Umbilical cord (tissue), 2 donors: ENCODE measurements at places on chromosomes 4 and X. TPM values are rescaled to one million over a fixed set of nuclear protein-coding genes. Genes with fewer than 3 reads are reported as not detected.

GRCh38 chr4:6227412-6228157 is 27.2 kb upstream of the JAKMIP1 start:
- no peak for DNase-seq

- DNase-seq: no peak
Measured at GRCh38 chr4:37001688-37002436, 242.7 kb upstream of the NWD2 start.

DNA sequence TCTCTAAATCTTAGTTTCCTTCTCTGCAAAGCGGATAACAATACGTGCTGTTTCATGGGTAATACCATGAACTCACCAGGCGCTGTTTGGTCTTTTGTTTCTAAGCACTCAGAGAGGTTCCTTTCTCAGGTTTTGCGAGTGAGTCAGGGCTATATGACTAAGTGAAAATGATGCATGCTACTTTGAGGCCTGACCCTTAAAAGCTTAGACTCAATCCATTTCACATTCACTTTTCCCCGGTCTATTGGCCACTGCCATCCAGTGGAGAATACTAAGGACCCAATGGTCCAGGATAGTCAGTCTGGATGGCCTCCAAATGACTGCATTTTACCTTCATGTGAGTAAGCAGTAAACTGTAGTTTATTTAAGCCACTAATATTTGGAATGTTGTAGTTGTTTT is 400.8 kb upstream of the SLIT2 start:
- DNase-seq: no peak

The FDCSP gene
- 5.3 TPM for total RNA-seq

The DCLK2 gene
- 8.9 TPM for total RNA-seq

The PABPC1L2A gene
- not detected for total RNA-seq

The GRIA2 gene
- 4.1 TPM for total RNA-seq

The FRMD7 gene
- total RNA-seq: 0.48 TPM

- DNase-seq: no peak
Measured at GRCh38 chrX:103756736-103757135, 19.9 kb upstream of the PLP1 start.

The AKAP4 gene
- total RNA-seq: 0.24 TPM

The MAML3 gene
- 5.8 TPM for total RNA-seq

GRCh38 chrX:110944311-110944750 is 148.7 kb upstream of the CHRDL1 start:
- no peak for DNase-seq

- no peak for DNase-seq
Measured at GRCh38 chr4:114654592-114654991, 56.0 kb downstream of the UGT8 start.

The SMC1A gene
- total RNA-seq: 12.8 TPM

DNA sequence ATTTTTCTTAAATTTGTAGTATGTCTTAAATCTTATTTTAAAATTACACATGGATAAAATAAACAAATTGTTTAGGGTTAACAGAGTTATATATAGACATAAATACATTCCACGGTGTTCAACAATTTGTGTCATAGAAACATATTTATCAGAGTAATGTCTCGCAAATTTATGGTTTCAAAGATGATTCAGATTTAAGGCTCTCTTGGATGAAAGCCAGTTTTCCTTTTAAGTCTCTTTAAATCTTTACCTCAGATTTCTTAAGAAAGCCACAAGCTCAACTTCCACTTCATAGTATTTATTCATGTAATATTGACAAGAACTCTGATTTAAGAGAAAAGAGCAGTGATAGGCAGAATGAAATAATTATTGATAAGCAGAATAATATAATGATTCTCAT is 1254.8 kb upstream of the ADGRL3 start:
- peak; percentile 78 for DNase-seq

GRCh38 chr4:124727331-124727890 is 14.9 kb upstream of the ANKRD50 start:
- DNase-seq: no peak

The GATA1 gene
- total RNA-seq: not detected

DNA sequence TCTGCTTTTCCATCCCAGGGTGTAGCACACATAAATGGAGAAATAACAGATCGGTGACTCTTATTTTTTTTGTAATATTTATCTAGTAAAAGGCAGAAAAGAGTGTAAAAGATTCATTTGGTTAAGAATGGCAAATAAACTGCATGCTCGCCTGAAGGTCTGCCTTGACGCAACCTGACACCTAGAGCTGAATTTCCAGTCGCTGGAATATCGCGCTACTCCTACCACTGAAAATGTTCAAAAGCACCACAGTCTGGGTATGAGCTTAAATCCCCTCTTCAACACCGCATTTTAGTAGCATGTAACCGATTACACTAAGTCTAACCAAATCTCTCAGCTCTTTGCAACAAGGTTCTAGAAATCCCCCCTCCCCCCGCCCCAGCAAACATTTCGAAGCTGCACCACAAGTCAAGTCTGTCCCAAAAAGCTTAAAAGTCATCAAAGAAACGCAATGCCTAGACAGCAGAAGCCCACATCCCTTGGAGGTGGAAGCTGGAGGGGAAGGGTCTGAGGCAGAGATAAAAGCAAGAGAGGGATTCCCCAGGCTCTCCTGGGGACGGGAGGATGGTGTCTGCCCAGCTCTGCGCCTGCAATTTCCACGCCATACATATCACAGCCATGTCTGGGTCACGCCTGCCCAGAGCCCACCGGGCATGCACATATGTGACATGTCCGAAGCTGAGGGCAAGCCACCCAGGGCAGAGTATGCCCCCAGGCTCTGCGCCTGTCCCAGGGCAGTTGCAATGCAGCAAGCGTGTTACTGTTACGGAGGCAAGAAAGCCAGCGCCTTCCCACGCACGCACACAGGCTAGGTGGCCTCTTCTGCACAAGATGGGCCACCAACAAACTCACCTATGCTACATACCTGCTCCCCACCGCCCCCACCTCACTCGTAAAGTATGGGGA is 1.4 kb downstream of the FGF13 start:
- peak; percentile 14 for DNase-seq

DNA sequence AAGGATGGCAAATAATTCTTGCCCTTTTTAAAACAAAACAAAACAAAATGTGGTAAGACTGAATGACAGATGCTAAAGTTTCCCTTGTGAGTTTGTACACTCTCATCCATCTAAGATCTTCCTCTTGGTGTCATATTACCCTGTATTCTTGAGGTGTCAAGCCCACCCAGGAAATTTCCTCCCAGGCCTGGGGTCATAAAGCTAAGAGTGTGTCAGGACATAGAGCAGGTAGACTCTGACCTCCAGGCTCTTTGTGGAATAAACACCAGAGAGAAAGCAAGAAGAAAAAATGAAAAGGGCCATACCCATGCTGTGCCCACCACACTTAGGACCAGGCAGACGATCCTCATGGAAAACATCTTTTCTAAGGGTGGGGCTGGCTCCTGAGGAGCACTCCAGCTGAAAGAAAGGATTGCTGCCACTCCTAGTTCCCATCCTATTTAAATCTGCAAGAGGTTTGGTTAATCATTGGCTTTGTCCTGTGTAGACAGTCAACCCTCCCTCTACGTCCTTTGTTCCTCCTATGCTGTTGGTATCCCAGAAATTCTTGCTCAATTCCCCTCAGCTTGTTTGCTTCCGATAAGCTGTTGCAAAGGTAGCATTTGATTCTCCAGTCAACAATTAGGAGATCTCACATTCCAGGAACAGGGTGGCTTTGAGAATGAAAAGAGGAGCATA is at the start of gene FGA:
Gene FGA, minus strand, starts transcription at position 414 of the 678 bp plus-strand sequence. Its CDS starts 55 bp downstream, at position 359.
- no peak for DNase-seq

The CACNA1F gene
- not detected for total RNA-seq

The PAK3 gene
- 7.7 TPM for total RNA-seq

The TCP11X2 gene
- total RNA-seq: not detected

DNA sequence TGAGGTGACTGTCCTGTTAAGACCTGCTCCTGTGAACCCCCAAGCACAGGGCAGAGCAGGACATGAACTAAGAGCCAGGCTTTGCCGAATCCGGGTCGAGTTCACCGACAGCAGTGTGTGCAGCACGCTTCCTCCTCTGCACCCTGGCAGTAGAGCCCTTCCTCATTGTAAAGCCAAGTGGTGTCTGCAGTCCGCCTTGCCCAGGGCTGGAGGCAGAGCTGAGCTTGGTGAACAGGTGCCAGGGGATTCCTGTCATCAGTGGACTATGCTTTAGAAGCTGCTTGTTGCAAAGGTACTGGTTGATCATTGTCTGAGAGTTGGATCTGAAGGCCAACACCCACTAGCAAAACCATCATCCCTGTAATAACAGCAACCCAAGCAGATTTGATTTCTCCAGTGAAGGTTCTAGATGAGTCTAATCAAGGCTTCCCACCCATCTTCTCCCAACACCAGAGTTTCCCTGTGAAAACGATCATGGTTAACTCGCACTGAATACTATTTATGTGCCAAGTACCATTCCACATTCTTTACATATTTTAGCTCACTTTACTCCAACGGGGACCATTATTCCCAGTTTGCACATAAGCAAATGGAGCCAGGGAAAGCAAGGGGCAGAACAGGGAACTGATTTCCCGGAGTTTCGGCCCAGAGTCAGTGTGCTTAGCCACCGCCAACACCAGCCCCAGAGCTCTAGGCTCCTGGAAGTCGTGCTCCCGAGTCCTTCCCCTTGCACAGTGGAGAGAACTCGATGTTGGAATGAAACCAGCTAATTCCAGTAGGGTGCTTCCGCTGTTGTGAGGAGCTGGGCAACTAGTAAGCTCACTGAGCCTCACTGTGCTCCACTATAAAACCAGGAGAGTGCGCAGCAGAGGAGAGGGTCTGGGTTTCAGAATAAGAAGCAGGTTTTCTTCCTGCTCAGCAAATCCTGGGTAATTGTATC is 1.4 kb upstream of the SLC34A2 start:
- DNase-seq: no peak

The ZMAT1 gene
- total RNA-seq: 13.0 TPM

- DNase-seq: peak; percentile 50
Measured at GRCh38 chr4:183335369-183335940, 13.2 kb upstream of the CLDN24 start.

The SPANXN3 gene
- not detected for total RNA-seq

DNA sequence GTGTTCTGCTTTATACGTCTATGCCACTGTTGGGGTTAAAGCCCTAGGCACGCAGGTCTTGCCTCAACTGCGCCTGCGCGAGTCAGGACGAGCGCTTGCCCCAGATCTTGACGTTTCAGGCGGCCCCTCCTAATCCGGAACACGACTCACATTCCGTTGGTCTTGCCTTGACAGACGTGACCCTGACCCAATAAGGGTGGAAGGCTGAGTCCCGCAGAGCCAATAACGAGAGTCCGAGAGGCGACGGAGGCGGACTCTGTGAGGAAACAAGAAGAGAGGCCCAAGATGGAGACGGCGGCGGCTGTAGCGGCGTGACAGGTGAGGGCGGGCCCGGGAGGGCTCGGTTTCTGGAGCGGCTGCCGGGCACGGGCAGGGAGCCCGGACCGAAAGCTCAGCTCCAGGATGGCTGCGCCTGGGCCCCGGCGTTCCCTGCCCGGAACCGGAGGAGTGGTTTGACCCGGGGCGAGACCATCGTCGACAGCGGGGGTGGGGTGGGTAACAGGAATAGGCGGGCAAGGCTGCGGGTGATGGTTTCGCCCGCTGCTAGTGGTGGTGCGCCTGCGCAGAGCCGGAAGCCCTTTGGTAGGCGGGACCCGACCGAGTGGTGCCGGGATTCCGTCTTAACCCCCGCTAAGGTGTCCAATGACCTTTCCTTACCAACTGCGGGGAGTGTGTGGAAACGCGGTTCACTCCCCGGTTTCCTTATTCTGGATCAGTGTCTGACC is at the start of gene ARAF:
Gene ARAF, plus strand, starts transcription at position 272 of the 725 bp plus-strand sequence. CDS start 1,763 bp downstream, outside the sequence.
- DNase-seq: peak; percentile 99

The SLC25A4 gene
- 12.5 TPM for total RNA-seq

The USO1 gene
- 136 TPM for total RNA-seq

The GPM6B gene
- total RNA-seq: 2.2 TPM
